Suprapubic skin (tissue), 4 donors: ENCODE measurements at places on chromosomes 13 and 19. TPM values are rescaled to one million over a fixed set of nuclear protein-coding genes. Genes with fewer than 3 reads are reported as not detected.

DNA sequence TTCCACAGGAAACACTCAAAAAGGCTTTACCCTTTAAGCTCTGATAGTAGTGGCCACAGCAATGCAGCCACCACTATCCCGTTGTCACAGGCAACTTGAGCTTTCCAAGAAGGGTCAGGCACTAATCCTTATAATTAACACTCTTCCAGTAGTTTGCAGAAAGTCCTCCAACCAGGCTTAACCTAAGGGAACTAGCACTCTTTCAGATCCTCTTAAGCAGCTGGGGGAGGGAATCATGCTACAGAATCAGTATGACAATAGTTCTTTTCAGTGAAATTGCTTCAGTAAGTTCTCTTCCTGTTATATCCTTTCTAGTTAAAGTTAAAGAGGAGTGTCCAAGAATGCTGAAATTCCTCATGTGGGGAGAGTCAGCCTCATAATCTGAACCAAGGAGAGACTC lies 82.2 kb downstream of the TNFSF11 start:
- DNase-seq: no peak

- DNase-seq: no peak
These were observed 161.8 kb upstream of the SERP2 start for GRCh38 chr13:44211704-44212346.

DNA sequence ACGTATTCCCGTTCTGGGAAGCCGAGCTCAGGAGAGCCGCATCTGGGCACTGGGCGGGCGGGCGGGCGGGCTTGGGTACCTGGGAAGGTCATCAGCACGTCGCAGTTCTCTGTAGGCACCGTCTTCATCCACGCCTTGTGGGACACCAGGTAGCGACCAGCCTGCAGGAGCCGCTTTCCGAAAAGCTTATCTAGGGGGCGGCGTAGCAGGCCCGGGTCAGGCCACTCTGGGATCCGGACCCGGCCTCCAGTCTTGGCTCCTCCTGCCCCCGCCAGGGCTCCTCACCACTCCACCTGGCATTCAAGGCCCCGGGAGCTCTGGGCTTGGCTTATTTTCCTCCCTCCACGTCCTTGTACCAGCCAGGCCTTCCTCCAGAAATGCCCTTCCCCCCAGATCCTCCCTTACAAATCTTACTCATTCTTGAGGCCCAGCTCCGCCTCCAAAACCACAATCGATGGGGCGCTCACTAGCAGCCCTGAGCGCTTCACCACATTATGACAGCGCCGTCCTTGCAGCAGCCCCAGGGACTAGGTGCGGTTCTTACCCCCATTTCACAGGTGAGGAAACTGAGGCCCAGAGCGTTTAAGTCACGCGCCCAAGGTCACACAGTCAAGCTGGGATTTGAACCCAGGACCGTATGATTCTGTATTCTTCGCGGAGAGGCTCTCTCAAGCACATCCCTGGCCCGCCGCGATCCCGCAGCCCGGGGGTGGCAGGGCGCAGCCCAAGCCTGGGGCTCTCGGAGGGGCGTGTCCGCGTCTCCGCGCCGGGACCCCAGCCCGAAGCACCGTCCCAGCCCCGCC lies 843 bp downstream of the ANO8 start:
- peak; percentile 76 for DNase-seq

DNA sequence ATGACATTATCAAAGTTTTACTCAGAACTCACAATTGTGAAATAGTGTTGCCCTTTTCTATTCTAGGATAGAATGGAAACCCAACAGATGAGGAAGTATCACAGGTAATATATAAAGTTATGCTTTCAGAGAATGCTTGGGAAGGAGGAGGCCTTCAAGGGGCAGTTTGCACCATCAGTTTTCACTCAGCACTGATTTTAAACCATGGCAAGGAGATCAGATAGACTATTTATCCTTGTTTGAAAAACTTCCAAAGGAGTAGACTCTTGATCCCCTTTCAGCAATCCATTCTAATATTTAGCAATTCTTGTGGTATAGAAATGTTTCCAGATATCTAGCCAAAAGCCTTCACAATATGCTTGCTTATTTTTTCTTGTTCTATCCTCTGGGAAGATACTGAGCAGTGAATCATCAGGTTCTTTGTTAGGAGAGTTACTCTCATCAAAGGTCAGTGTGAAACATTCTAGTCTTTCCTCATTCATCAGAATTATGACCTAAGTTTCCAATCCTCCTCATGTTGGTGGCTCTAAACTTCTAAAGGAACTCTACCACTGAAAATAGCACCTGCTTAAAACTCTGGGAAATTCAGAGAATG lies 3.8 kb downstream of the GPC6 start:
- DNase-seq: no peak

The CD37 gene
- total RNA-seq: 2.9 TPM

The DACH1 gene
- 6.3 TPM for total RNA-seq

- DNase-seq: no peak
These were observed 24.9 kb downstream of the TEX26 start for GRCh38 chr13:30957258-30957943.

GRCh38 chr19:19649155-19649554 lies 5.7 kb upstream of the GMIP start:
- DNase-seq: no peak
